ENCODE measurements at places on chromosomes 4 and X.

GRCh38 chr4:169156392-169156791, 114.4 kb downstream of the SH3RF1 start:
- no peak for DNase-seq

DNA sequence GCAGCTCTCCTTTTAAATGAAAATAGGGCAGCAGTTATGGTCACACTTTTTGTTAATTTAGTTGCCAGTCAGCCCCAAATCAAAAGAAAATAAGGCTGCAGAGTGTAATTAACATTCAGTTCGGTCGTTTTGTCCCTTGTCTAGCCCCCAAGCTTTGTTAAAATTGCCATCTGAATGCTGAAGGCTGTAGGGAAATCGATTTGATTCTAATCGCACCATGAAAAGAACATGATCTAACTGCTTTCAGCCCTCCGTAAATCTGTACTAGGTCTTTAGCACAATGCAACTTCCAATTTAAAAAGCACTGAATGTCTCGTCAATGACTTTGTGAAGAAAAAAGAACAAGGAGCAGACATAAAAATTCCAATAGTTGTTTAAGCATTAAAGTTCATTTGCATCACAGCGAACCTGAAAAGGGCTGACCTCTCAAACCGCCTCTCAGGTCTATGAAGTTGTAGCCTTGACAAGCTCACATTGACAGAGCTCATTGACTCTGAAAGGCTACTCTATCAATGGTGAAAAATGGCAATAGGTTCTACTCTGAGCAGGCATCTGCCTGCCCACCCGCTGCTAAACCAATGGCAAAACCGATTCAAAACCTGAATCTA, 48.9 kb downstream of the CHIC2 start:
- no peak for DNase-seq

DNA sequence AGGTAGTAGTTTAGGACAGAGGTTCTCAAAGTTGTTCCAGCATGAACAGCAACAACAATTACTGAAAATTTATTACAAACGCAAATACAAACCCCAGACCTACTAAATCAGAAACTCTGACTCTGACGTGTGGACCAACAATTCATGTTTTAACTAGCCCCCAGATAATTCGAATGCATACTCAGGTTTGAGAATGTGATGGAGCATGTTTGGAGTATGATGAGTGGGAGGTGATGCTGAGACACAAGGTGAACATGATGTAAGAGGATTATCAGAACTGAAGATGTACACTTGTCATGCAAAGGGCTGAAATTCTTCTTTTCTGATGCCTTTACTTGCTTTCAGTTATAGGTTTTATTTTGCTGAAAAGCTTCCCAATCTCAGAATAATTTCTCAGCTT, 323.0 kb downstream of the INPP4B start:
- no peak for DNase-seq

GRCh38 chr4:41678951-41679350, 69.6 kb downstream of the PHOX2B start:
- DNase-seq = no peak

- DNase-seq = no peak
These were observed 18.7 kb downstream of the RASGEF1B start for GRCh38 chr4:81453024-81453423.

All from activated CD8-positive, alpha-beta memory T cell treated with anti-CD3 and anti-CD28 coated beads for 48 hours (primary cell).